ENCODE measurements at places on chromosomes 13 and 19. TPM values are rescaled to one million over a fixed set of nuclear protein-coding genes. Genes with fewer than 3 reads are reported as not detected.

- H3K4me1 ChIP-seq, result no peaks in the 10 kb centered on the region
- H3K27ac ChIP-seq, result no peak overlapping the region
- H3K27me3 ChIP-seq, result no peaks in the 10 kb centered on the region
- no peak overlapping the region for H3K4me3 ChIP-seq
Measured at GRCh38 chr13:47110141-47110540, 213.3 kb upstream of the HTR2A start.

- no peak overlapping the region for H3K4me3 ChIP-seq
- H3K27ac ChIP-seq, result no peak overlapping the region
- H3K27me3 ChIP-seq, result no peaks in the 10 kb centered on the region
- peaks cover 31% of the 10 kb centered on the region for H3K4me1 ChIP-seq
Measured at GRCh38 chr13:48244159-48244558, 11.2 kb downstream of the ITM2B start.

DNA sequence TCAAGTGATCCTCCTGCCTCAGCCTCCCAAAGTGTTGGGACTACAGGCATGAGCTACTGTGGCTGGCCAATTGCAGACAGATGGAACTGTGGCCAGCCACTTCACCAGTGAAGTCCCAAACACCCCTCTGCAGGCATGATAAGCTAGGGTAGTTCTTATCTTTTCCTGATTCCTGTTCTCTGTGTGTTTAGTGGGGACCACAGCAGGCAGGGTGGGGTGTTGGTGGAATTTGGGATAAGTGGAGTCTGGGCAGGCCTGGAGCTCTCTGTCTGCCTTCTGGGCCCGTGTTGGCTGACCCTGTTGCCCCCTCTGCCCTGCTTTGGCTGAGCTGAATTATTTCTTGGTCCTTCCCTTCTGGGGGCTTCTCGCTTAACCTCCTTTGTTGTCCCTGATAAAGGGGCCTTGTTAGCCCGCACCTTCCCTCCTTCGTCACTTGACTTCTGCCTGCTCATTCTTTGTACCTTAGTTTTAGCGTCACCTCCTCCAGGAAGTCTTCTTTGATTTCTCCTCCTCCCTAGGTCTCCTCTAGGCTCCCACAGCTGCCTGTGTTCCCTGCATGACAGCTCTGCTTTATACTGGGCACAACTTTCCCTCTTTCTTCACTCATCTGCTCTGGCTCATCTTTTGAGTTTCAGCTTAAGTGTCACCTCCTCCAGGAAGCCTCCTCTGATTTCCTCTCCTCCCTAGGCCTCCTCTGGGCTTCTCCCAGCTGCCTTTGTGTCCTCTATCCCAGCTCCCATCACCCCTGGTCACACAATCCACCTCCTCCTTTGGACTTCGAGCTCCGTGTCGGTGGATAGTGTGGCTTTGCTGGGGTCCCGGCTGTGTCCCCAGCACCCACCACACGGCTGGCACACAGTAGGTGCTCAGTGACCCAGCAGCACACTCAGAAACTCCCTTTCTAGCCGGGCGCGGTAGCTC, 1.7 kb upstream of the NCLN start:
- no peak overlapping the region for H3K27ac ChIP-seq
- no peak overlapping the region for H3K4me3 ChIP-seq
- H3K36me3 ChIP-seq, result no peaks in the 10 kb centered on the region
- H3K27me3 ChIP-seq, result no peaks in the 10 kb centered on the region
- DNase-seq, result peak; percentile 34

- no peaks in the 10 kb centered on the region for H3K27me3 ChIP-seq
- no peak for DNase-seq
- H3K27ac ChIP-seq, result no peak overlapping the region
- H3K36me3 ChIP-seq, result peaks cover 5% of the 10 kb centered on the region
- no peaks in the 10 kb centered on the region for H3K4me1 ChIP-seq
Measured at GRCh38 chr13:45004096-45004495, 14.8 kb downstream of the GPALPP1 start.

KLK4 gene
- not detected for polyA plus RNA-seq

- DNase-seq, result no peak
- no peaks in the 10 kb centered on the region for H3K36me3 ChIP-seq
- H3K27me3 ChIP-seq, result no peaks in the 10 kb centered on the region
- no peak overlapping the region for H3K4me3 ChIP-seq
Measured at GRCh38 chr13:30744056-30744680, 8.8 kb downstream of the ALOX5AP start.

DNA sequence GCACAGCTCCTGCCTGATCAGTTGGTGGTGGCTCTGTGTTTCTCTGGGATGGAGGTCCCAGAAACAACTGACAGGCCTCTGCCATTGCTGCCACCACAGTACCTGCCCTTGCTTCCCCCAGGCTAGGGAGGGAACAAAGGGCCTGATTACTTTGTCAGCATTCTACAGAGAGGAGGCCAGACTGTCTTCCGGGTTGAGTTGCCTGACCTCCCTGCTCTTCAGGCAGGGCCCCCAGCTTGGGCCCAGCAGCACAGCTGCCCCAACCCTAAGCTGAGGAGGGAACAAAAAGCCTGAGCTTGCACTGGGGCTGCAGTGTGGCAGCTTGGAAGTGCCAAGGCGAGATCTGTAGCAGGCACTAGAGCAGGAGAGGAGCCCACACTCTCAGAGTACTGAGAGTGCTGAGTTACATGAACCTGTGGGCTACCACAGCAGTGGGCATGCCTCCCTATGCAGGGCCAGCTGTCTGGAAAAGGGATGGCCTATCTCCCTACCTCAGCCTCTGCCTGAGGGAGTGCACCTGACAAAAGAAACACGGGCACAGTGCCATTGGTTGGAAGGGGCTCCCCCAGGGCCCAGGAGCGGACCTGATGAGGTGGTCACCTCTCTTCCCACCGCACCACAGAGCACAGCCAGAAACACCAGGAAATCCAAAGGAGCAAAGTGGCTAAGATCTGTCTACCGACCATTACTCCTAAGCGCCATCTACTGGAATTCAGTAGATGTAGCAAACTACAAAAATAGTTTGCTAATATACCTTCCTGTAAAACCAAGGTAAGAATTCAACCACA, 24.4 kb downstream of the SLC25A15 start:
- peaks cover 8% of the 10 kb centered on the region for H3K36me3 ChIP-seq
- no peak overlapping the region for H3K27ac ChIP-seq
- H3K27me3 ChIP-seq, result no peaks in the 10 kb centered on the region
- H3K4me3 ChIP-seq, result no peak overlapping the region

DNA sequence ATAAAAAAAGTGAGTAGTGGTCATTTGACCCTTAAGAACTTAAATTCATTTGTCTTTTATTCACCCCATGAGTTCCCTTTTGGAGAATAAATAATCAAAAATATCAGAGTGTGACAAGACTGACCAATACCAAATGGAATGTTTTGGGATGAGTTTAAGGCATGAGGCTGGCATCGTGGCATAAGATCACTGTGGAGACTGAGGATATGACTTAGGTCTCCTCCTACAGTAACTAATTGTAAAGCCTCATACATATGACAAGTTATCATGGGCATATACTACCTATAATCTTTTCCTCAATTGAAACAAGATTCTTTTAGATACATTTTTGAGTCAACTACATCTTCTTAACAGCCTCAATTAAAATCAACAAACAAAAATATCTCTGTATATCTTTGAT, 782.0 kb downstream of the SLITRK1 start:
- no peaks in the 10 kb centered on the region for H3K27me3 ChIP-seq
- no peak overlapping the region for H3K27ac ChIP-seq
- no peaks in the 10 kb centered on the region for H3K36me3 ChIP-seq
- H3K4me1 ChIP-seq, result no peaks in the 10 kb centered on the region
- H3K4me3 ChIP-seq, result no peak overlapping the region

- no peaks in the 10 kb centered on the region for H3K36me3 ChIP-seq
- no peaks in the 10 kb centered on the region for H3K27me3 ChIP-seq
- H3K27ac ChIP-seq, result no peak overlapping the region
Measured at GRCh38 chr19:16418597-16418962, 53.2 kb downstream of the EPS15L1 start.

CEACAM1 gene
- polyA plus RNA-seq, result 2.1 TPM

GRCh38 chr19:31539386-31539785, 190.2 kb upstream of the TSHZ3 start:
- H3K27me3 ChIP-seq, result no peaks in the 10 kb centered on the region
- no peak overlapping the region for H3K27ac ChIP-seq
- H3K36me3 ChIP-seq, result no peaks in the 10 kb centered on the region
- DNase-seq, result no peak

SYNE4 gene
- 14.3 TPM for polyA plus RNA-seq

DNA sequence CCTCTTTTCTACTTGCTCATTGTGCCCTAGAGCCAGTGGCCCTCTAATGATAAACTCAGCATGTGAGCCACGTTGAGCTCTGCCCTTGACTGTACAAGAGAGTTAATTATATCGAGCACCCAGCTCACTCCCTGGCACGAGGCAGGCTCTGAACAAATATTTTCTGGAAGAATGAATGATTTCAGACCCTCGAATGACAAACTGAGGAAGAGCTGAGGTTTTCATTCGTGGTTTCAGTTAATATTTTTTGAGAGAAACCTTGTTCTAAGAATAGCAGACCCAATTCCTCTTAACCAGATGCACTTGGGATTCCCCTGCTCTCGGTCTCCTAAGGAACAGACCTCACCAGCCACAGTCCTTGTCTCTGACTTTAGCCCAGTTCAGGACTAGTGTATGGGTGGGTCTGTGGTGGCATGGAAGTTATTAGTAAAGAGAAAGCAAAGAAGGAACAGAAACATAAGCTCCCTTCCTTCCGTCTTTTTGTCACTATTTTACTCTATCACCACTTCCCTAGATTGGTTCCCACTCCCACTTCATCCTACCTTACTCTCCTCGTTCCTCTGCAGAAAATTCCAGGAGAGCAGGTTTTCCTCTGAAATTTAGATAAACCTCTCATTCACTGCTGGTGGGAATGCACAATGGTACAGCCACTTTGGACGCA, 22.1 kb upstream of the WDFY2 start:
- DNase-seq, result no peak
- H3K27ac ChIP-seq, result no peak overlapping the region
- no peaks in the 10 kb centered on the region for H3K27me3 ChIP-seq

DNA sequence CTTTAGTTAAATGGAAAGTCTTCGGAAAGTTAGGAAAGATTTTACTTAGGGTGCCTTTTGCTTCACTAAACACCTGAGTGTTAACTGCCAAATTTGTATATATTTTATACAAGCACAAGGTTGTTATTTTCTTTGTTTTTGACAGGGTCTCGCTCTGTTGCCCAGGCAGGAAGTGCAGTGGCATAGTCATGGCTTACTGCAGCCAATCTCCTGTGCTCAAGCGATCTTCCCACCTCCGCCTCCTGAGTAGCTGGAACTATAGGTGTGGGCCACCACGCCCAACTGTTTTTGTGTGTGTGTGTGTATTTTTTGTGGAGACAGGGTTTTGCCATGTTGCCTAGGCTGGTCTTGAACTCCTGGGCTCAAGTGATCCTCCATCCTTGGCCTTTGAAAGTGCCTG, 16.2 kb downstream of the KCTD4 start:
- H3K4me3 ChIP-seq, result no peak overlapping the region
- H3K4me1 ChIP-seq, result no peaks in the 10 kb centered on the region
- no peaks in the 10 kb centered on the region for H3K36me3 ChIP-seq

DNA sequence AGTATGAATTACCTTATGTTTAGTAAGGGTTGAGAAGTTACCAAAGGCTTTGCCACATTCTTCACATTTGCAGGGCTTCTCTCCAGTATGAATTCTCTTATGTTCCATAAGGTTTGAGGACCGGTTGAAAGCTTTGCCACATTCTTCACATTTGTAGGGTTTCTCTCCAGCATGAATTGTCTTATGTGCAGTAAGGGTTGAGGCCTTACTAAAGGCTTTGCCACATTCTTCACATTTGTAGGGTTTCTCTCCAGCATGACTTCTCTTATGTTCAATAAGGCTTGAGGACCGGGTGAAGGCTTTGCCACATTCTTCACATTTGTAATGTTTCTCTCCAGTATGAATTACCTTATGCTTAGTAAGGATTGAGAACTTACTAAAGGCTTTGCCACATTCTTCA, 26.7 kb downstream of the ZNF728 start:
- no peaks in the 10 kb centered on the region for H3K36me3 ChIP-seq
- no peaks in the 10 kb centered on the region for H3K4me1 ChIP-seq
- no peaks in the 10 kb centered on the region for H3K27me3 ChIP-seq
- H3K27ac ChIP-seq, result no peak overlapping the region

DNA sequence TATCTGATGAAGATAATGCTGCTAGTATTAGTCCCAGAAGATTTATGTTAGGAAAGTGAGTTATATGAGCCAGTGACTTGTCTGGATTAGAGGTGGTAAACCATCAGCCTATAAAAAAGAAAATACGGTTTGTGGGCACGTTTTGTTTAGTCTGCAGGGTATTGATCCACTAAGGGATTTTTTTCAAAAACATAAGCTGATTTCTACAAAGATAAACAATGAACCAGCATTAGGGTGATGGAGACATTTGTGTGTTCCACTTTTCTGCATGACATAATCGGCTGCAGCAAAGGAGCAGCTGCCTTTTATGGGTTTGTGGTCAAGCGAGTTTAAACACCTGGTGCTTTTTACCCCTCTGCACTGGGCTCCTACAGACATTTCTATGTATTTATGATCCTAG, 836.4 kb upstream of the GPC6 start:
- H3K27ac ChIP-seq, result no peak overlapping the region
- no peaks in the 10 kb centered on the region for H3K4me1 ChIP-seq
- H3K4me3 ChIP-seq, result no peak overlapping the region
- no peak for DNase-seq

TRPC4 gene
- polyA plus RNA-seq, result 1.7 TPM

- no peaks in the 10 kb centered on the region for H3K36me3 ChIP-seq
- H3K27ac ChIP-seq, result no peak overlapping the region
- no peaks in the 10 kb centered on the region for H3K27me3 ChIP-seq
- H3K4me3 ChIP-seq, result no peak overlapping the region
- DNase-seq, result no peak
Measured at GRCh38 chr13:72565893-72566292, 161.5 kb downstream of the MZT1 start.

DNA sequence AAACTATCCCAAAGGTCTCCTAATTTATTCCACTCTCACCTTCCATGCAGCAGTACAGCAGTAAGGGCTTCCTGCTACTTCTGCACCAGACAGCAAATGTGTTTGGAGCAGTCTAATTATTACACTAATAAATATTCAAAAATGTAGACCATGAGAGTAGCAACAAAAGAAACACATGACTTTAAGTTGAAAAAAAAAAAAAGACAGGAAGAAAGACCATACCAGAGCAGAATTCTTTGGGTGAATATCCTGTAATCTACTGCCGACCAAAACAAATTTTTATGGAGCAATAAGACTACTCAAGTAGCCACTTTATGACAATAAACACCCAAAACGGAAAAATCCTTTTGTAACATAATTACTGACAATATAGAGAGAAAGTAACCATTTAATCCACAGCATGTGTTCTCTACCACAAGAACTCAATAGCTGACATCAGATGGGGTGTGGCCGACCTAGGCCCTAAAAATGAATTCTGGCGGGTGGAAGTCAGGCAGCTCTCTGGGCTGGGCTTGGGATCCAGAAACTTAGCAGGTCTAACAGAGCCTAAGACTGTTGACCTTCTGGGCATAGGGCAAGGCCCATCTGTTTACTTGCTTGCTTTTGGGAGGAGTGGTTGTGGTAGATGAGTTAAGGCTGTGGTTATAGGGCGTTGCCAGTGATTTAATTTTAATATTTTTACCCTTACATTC, 4.6 kb downstream of the KLF12 start:
- H3K27ac ChIP-seq, result no peak overlapping the region
- H3K36me3 ChIP-seq, result no peaks in the 10 kb centered on the region
- peaks cover 7% of the 10 kb centered on the region for H3K4me1 ChIP-seq
- no peak overlapping the region for H3K4me3 ChIP-seq
- no peaks in the 10 kb centered on the region for H3K27me3 ChIP-seq

Data from pancreas (tissue), 10 donors.